ENCODE measurements at places on chromosomes 11 and 22. TPM values are rescaled to one million over a fixed set of nuclear protein-coding genes. Genes with fewer than 3 reads are reported as not detected.

GRCh38 chr22:37284805-37285355 lies 2.6 kb downstream of the CYTH4 start:
- H3K4me3 ChIP-seq = no peak overlapping the region
- no peaks in the 10 kb centered on the region for H3K27me3 ChIP-seq
- H3K36me3 ChIP-seq = no peaks in the 10 kb centered on the region
- H3K27ac ChIP-seq = no peak overlapping the region
- H3K4me1 ChIP-seq = no peaks in the 10 kb centered on the region

DNA sequence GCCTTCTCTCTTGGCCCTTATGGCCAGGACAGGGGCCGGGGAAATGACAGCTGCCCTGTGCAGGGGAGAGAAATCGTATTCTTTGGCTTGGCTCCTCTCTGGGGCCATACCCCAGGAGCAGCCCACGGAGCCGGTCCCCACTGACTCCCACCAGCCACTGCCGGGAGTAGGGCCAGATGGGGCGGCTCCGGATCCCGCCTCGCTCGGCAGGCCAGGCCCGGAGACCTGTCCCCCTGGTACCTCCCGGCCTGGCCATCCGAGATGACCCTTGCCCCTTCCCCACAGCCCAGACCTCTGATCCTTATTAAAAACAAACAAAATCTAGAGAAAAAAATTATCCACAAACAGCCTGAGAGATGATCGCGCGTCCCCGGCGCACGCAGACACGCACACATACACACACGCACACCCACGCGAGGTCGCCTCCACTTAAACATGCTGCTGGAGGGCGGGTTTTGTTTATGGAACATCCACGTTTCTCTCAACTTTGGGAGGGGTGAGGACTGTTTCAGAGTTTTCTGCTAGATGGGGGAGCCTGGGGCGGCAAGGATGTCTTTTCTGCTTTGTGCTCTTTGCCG lies 59.1 kb downstream of the IGLL1 start:
- H3K27me3 ChIP-seq = no peaks in the 10 kb centered on the region
- H3K36me3 ChIP-seq = no peaks in the 10 kb centered on the region
- DNase-seq = no peak
- no peaks in the 10 kb centered on the region for H3K4me1 ChIP-seq
- peak overlapping the region; percentile 90 for H3K27ac ChIP-seq

The BRSK2 gene
- total RNA-seq = 1.0 TPM

The IRAG1 gene
- total RNA-seq = 518 TPM

GRCh38 chr11:86515297-86516094 lies 140.8 kb downstream of the CCDC81 start:
- H3K27ac ChIP-seq = no peak overlapping the region
- no peak for DNase-seq
- H3K4me1 ChIP-seq = peaks cover 20% of the 10 kb centered on the region
- H3K4me3 ChIP-seq = no peak overlapping the region
- H3K27me3 ChIP-seq = no peaks in the 10 kb centered on the region
- H3K36me3 ChIP-seq = no peaks in the 10 kb centered on the region

DNA sequence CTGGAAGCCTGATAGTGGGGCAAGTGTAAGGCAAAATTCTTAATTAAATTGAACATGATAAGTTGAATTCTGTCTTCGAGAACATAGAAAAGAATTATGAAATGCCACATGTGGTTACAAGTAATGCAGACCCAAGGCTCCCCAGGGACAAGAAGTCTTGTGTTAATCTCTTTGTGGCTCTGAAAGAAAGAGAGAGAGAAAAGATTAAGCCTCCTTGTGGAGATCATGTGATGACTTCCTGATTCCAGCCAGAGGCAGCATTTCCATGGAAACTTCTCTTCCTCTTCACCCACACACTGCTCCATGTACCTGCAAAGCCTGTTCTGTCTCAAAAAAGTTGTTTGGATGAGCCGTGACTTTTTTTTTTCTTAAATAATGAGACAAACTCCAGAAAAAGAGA lies 1.9 kb upstream of the TYR start:
- H3K36me3 ChIP-seq = no peaks in the 10 kb centered on the region
- DNase-seq = no peak
- no peaks in the 10 kb centered on the region for H3K27me3 ChIP-seq
- no peak overlapping the region for H3K4me3 ChIP-seq

GRCh38 chr22:24695060-24695459 lies 79.5 kb downstream of the PIWIL3 start:
- no peaks in the 10 kb centered on the region for H3K27me3 ChIP-seq
- H3K36me3 ChIP-seq = no peaks in the 10 kb centered on the region
- DNase-seq = peak; percentile 65
- no peak overlapping the region for H3K27ac ChIP-seq
- no peak overlapping the region for H3K4me3 ChIP-seq
- no peaks in the 10 kb centered on the region for H3K4me1 ChIP-seq

The TSSK2 gene
- total RNA-seq = not detected

The FIBIN gene
- 169 TPM for total RNA-seq

GRCh38 chr11:612201-612960 lies 3.4 kb downstream of the IRF7 start:
- no peaks in the 10 kb centered on the region for H3K27me3 ChIP-seq
- H3K36me3 ChIP-seq = peaks cover 4% of the 10 kb centered on the region
- H3K4me3 ChIP-seq = no peak overlapping the region
- H3K27ac ChIP-seq = no peak overlapping the region

Measured in aorta (tissue), 5 donors.